ENCODE measurements at places on chromosomes 1 and 21.

GRCh38 chr1:117527566-117528102, 78.2 kb upstream of the TENT5C start:
- DNase-seq: no peak

DNA sequence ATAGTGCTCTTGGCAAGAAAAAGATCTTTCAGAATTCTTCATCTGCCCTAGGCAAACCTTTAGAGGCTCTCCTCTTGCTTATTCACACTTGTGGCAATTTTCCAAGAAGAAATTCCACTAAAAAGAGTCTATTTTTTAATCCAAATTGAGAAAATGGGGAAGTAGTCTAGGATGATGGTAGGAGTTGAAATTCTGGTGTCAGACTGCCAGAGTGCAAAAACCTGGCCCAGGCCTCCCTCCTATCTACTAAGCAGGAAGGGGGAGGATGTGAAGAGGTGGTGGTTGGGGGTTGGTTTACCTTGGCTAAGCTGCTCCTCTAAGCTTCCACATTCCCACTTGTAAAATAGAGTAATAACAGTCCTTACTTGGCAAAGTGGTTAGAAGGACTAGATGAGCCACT, 120.6 kb upstream of the KCNJ15 start:
- peak; percentile 53 for DNase-seq

- DNase-seq: peak; percentile 65
These were observed 47.8 kb downstream of the CHML start for GRCh38 chr1:241592273-241592958.

DNA sequence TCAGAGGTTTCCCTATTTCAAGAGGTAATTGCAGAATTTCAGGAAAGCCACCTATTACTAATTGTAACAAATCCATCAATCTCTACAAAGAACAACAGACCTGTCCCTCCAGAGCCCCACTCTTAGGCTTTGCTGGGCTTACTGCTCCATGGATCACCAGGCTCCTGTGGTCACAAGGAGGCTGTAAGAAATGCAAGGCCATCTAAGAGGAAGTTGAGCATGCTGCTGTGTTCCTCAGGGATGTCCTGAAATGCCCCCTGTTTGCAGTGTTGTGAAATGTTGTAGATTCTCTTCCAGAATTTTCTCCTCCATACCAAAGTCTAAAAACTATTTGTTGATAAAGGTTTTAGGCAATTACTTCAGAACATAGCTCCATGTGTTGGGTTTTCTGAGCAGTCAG, 24.4 kb upstream of the DUSP23 start:
- DNase-seq: no peak

DNA sequence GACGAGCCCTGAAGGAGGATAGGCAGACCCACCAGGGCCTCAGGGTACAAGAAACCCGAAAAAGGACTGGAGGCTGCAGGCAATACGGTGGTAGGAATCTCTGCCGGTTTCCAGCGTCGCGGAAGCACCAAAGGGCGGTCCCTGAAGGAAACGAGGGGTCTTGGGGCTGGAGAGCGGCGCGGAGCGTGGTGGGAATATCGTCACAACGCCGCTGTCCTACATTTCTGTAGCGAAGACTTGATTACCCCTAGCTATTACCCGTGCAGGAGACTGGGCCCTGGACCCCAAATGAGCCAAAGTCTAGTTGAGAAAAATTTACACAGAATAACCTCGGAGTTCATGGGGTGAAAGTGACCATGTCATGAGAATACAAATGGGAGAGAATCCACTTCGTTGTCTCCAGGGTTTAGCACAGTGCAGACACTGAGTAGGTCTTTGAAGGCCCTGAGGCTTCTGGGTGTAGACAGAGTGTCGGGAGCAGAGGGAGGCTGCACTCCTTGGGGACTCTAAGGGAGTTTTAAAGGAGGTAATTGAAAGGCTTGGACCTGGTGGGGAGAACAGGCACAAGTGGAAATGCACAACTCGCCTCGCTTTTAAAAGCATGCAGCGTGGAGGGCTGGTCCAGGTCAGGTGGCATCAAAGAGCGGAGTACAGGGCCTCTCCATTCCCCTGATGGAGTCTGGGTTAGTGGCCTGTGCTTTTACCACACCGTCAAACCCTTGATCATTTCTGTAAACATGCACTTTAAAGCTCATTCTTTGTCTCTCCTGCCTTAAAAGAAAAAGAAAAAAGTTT, 1.5 kb downstream of the ATP1A1 start:
- no peak for DNase-seq

GRCh38 chr1:7576946-7577657, 194.0 kb upstream of the VAMP3 start:
- DNase-seq: no peak

GRCh38 chr1:42258218-42258617, 76.8 kb downstream of the FOXJ3 start:
- DNase-seq: no peak

GRCh38 chr1:200247518-200247917, 162.3 kb downstream of the ZNF281 start:
- no peak for DNase-seq

- no peak for DNase-seq
These were observed 145.3 kb downstream of the SEC16B start for GRCh38 chr1:177824508-177824982.

DNA sequence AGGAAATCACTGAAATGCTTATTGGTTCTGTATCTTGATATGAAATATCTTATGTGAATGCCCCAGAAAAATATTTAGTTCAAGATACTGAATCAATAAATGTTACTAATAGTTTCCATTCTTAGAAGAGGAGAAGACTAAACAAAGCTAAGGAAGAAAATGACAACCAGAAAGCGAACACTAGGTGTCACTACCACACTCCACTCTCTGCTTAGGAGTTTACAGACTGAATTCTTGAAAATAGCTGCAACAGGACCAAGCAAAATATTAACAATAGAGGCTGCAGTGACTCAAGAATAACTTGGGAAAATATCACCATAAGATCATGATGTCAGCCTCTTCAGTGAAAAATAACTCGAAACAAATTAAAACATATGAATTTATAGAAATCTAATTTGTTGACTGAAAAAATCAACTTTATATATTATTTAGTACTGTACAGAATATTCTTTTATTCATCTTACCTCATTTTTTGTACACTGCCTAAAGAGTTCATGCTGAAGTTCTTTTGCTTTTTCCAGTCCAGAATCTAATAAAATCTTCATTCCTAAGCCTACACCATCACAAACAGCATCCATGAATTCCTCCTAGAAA, 61.6 kb downstream of the KIF14 start:
- peak; percentile 39 for DNase-seq

GRCh38 chr1:185474440-185475149, 157.6 kb upstream of the IVNS1ABP start:
- no peak for DNase-seq

DNA sequence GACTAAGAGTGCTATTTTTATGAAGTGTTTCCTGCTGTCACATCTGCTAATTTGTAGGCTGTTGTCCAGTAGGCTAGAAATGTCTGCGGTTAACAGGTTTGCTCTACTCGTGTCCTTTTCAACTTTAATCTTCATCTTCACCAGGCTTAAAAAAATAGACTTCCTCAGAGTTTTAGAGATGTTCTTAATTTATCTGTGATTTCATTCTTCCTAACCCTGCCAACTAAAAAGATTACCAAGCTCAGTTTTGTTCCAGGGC, 66.8 kb downstream of the SASS6 start:
- no peak for DNase-seq

DNA sequence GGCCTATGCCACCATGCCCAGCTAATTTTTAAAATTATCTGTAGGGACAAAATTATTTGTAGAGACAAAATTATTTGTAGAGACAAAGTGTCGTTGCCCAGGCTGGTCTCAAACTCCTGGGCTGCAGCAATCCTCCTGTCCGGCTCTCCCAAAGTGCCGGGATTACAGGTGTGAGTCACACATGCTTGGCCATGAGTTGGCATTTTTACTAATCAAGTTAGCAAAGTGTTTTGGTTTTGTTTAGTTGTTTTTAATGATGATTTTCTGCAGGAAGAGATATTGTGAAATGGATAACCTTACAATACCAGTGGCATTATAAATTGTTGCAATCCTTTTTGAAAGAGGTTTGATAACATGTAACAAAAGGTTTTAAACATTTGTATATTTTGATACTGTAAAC, 65.3 kb upstream of the MAGI3 start:
- peak; percentile 61 for DNase-seq

DNA sequence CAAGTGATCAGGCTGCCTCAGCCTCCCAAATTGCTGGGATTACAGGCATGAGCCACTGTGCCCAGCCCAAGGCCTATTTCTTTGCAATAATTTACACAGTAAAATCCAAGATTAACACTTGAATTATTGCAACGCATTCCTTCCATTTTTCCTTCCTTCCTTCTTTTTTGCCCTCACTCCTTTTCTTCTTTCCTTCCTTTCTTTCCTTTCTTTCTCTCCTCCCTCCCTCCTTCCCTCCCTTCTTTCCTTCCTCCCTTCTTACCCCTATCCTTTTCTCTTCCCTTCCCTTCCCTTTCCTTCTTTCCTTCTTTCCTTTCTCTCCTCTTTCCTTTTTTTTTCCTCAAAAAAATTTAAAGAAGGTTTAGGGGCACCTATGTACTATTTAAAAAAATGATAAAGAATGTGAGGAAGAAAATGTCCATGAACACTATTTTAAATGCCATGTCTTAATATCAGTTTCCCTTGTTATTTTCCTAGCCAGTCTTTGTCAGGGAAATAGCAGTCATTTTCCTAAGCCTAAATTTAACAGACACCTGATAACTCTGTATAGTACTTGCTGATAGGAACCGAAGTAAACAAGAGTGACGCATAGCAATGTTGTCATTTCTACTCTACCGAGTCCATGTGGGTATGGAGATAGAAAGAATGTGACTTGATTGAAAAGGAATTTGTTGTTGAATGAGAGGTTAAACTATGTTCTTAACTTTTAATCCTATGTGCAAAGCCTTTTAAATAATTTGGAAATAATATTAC, 79.8 kb upstream of the HMCN1 start:
- peak; percentile 25 for DNase-seq

- DNase-seq: no peak
These were observed 67.4 kb downstream of the KCNJ6 start for GRCh38 chr21:37848721-37849490.

DNA sequence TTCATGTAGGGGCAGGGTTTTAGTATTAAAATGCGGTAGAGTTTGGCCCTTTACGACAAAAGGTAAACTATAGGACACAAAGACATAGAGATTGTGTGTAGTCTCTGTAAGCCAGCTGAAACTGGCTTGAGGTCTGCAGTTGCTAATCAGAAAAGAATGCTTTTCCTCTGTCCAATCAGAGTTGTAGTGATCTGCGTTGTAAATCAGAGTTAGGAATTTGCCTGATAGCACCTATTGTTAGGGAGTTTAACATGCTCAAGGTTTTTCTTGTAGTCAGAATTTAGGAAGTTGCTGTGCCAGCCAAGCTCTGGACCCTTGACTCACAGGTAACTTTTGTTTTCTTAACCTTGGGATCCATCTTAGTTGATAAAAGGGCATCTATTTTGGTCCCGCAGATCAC, 61.2 kb upstream of the VTCN1 start:
- DNase-seq: peak; percentile 40

- DNase-seq: no peak
These were observed 8.6 kb upstream of the MRPL39 start for GRCh38 chr21:25615880-25616279.

GRCh38 chr1:225481738-225482137, 53.9 kb upstream of the LBR start:
- DNase-seq: no peak

DNA sequence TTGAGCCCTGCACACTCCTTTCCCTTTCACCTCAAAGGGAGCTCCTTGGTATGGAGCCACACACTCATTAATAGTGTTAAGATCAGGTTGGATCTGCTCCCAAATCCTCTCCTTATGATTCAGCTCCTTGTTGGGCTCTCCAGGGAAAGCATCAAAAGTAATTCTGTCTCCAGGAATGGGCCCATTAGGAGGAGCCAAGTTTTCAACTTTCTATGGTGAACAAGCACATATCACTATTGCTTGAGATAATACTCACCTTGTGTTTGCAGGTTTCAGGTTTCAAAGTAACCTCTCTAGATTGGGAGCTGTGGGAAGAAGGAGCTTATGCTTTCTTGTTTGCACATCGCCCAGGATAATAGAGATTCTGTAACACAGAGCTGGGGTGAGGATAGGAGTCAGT, 164.8 kb downstream of the TNFSF18 start:
- DNase-seq: peak; percentile 84

- no peak for DNase-seq
These were observed 22.8 kb upstream of the DEGS1 start for GRCh38 chr1:224160171-224160682.

DNA sequence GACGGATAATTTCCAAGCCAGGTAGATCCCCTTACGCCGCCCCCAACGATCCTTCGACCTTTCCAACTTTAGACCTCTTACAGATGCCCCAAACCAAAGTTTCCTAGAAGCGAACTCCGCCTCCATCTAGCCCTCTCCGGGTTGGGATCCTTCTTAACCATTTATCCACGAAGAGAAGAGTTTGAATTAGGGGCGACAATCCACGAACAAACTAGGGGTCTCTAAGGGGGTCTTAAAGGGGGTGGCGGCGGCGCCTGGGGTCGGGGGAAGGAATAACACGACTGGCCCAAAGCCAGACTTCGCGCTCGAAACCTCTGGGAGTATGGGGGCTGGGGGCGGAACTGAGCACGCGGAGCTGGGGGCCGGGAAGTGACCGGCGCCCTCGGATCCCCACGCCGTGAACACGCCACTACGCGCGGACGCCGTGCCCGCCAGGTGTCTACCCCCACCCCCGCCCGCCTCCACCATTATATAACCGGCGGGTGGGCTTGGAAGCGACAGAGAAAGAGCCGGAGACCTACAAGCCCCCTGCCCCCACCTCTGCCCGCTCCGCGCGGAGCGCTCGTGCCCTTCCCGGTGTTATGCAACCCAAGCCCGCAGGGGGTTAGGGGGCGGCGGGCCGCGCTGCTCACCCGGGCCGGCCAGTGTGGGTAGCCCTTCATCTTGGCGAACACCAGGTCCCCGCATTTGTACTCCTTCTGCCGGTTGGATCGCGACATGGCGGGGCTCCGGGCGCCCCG, 594 bp downstream of the HDGF start:
- no peak for DNase-seq

DNA sequence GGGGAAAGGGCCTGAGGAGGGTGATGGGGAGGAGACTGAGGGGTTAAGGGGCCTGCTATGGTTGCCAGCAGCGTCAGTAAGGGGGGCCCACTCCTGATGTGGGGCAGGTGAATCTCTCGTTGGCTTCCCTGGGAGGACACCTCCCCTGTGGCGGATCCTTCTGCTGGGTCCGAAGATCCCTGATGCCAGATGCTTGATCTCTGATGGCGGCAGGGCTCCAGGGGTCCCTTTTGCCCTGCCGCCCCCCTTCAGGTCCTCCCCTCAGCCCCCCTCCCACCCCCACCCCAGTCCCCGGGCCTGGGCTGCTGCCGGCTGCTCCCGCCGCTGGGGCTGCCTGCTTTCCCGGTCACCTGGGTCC, 219 bp downstream of the CELF3 start:
- DNase-seq: no peak

- no peak for DNase-seq
These were observed 29.5 kb downstream of the DRAM2 start for GRCh38 chr1:111110197-111110899.

- DNase-seq: no peak
These were observed 8.7 kb upstream of the MDM4 start for GRCh38 chr1:204507317-204508105.

All from NCI-H226 (cell line).